ENCODE measurements at places on chromosomes 1 and 21.

- no peak for DNase-seq
Observed at GRCh38 chr1:54959241-54959640, 21.2 kb upstream of the TMEM61 start.

- no peak for DNase-seq
Observed at GRCh38 chr1:223289621-223290020, 74.4 kb downstream of the SUSD4 start.

GRCh38 chr1:79460773-79461436 is 454.4 kb upstream of the ADGRL4 start:
- no peak for DNase-seq

- no peak for DNase-seq
Observed at GRCh38 chr1:36816348-36816747, 218.0 kb downstream of the GRIK3 start.

DNA sequence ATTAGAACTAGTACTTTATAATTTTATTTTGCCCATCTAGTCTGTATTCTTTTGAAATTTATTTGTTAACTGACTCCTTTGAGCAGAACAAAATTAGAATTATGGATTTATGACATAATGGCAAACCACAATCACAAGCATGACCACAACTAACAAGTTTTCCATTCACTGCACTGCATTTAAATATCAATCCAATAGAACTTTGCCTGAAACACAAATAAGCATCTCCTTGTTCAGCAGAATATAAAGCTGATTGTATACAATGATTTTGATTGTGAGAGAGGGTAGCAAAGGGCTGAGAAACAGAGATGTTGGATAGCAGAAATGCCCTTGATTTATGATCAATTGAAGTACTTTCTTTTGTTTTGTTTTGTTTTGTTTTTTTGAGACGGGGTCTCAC is 495.5 kb upstream of the RGS18 start:
- DNase-seq = no peak

DNA sequence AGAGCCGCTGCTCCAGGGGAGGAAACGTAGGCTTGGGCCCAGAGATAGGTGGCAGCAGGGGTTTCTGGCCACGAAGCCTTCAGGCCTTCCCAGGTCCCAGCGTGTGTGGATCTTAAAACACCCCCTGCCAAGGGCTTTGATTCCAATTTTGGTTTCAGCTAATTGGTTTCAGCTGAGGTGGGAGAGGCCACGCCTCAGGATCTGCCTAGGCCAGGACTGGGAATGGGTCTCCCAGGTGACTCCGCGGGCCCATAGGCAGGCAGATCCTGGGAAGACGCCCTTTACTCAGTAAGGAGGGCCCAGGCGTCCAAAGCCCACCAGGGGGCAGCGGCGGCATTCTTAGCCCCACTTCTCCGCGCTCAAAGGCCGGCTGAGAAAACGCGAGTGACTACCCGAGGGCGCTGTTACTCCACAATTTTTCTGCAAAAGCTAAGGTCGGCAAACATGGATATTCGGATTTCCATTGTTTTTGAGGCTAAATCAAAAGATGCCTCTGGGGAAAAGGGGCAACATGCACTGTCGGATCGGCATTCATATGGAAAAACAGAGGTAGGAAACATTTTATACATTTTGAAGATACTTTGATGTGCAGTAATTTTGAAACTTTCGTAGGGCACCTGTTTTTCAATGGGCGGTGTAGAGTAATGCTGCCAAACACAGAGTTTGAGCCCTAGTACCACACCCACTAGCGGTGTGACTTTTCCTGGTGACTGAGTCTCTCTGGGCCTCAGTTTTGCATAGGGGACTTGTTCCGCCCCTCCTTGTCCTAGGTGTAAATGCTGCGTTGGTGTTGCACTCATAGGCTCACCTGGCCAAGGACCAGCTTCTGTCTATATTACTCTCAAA is 31.8 kb upstream of the BCL10 start:
- peak; percentile 52 for DNase-seq

DNA sequence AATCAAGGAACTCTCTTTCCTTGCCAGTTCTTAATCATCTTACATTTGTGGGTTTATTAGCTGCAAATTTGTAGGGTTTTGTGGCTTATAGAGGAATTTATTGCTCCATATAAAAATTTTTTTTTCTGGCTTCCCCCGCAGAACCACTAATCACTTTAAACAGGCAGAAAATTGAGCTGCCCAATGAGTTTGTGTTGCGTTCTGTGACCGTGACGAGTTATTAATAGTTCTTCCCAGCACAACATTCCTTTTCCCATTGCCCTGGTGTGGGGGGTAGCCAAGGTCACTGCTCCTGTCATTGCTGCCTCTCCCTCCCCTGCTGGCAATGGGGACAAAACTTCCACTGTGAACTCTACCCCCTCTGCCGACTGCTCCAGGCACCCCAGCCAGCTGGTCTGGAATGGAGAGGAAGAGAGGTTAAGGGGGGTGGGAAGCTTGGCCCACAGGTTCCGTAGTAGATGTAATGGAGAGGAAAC is 55.1 kb downstream of the UBE2T start:
- DNase-seq = no peak

DNA sequence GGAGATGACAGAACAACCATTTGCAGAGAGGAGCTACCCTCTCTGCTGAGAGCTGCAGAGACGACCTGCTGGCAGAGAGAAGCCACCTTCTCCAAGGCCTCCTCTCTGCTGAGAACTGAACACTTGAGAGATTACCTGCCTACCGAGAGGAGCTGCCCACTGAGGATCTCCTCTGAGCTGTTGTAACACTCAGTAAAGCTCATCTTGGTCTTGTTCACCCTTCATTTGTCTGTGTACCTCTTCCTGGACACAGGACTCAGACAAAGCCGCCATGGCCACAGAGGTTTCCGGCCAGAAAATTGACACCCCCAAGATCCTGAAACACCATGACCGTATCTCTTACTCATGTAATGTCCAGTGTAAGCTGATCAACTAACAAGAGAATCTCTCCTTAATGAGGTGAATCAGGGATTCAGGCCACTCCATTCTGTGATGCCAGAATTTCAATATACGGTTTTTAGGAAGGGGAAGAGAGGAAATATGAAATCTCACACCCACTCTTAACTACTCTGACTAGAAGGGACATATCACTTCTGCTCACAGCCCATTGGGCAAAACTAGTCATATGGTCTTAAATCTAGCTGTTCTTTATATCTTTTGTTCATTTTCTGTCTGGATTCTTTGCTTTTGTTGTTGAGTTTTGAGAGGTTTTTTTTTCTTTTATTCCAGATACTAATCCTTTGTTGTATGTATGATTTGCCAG is 83.8 kb downstream of the RHOU start:
- DNase-seq = no peak

- no peak for DNase-seq
Observed at GRCh38 chr1:24862775-24863483, 67.1 kb downstream of the RUNX3 start.

DNA sequence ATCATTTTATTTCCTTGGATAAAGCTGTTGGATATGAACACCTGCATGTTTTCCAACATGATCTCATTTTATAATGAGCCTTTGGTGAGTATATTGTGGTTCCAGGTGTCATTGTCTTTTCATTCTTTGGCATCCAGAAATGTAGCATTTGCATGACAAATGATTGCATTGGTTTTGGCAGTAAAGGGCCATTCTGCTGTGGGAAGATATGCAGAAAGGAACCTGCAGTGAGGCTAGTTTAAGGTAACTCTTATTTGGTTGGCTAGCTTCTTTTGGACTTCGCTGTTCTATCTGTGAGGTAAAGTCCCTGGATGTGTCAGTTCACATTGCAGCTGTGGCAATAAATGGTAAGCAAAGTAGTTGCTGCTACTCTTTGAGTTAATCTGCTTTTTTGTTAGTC is 343.0 kb downstream of the AMY1C start:
- no peak for DNase-seq

DNA sequence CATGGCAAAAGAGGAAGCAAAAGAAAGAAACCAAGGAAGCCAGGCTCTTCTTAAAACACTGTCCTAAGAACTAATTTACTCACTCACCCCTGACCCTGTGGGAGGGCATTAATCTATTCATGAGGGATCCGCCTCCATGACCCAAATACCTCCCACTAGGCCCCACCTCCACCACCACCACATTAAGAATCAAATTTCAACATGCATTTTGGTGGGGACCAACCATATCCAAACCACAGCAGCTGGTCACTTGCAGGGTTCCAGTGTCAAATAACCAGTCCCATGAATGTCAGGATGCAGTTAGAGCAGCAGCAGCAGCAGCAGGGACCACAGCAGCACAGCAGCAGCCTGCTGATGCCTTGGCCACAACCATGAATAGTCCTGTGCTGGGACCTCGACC is 83.8 kb downstream of the ZC3H11B start:
- DNase-seq = no peak

DNA sequence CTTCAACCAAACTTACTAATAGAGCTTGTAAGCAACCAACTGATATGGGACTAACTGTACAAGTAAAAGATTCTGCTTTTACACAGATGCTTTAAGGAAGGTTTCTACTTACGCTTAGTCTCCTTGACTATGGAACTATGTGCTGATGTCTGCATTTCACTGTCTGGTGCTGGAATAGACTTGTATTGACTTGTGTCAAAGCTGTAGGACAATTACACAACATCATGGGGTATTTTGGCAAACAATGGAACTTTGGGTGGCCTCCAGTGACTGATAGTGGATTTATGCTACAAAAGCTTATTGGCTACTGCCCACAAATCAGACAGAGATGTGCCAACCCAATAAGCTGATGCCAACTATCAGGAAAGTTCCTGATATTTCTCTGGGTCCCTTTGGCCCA is 10.6 kb downstream of the CBR1 start:
- DNase-seq = no peak

DNA sequence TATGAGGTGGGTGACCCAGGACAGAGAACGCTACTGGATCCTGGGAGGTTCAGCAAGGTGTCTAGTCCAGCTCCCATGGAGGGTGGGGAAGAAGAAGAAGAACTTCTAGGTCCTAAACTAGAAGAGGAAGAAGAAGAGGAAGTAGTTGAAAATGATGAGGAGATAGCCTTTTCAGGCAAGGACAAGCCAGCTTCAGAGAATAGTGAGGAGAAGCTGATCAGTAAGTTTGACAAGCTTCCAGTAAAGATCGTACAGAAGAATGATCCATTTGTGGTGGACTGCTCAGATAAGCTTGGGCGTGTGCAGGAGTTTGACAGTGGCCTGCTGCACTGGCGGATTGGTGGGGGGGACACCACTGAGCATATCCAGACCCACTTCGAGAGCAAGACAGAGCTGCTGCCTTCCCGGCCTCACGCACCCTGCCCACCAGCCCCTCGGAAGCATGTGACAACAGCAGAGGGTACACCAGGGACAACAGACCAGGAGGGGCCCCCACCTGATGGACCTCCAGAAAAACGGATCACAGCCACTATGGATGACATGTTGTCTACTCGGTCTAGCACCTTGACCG is 8.6 kb upstream of the PIGV start:
- DNase-seq = no peak

- DNase-seq = peak; percentile 15
Observed at GRCh38 chr1:115771847-115772457, 3.4 kb upstream of the CASQ2 start.

DNA sequence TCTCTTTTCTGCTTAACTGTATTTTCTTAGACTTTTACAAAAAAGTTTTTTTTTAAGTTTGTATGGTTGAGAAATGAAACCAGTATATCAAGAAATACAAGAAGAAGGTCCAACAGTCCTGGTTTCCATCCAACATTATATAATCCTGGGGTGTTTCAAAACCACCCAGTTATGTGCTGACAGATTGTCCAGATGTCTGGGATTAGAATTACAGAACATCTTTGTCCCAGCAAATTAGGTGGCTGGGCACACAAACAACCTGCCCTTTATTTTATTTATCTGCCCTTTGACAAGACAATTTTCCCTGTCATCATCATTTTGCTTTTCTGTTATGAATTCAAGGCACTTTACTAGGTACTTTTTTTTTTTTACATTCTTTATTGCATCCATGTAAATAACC is 622.1 kb downstream of the PLPP3 start:
- DNase-seq = no peak

- no peak for DNase-seq
Observed at GRCh38 chr21:35252831-35253230, 203.7 kb upstream of the RUNX1 start.

DNA sequence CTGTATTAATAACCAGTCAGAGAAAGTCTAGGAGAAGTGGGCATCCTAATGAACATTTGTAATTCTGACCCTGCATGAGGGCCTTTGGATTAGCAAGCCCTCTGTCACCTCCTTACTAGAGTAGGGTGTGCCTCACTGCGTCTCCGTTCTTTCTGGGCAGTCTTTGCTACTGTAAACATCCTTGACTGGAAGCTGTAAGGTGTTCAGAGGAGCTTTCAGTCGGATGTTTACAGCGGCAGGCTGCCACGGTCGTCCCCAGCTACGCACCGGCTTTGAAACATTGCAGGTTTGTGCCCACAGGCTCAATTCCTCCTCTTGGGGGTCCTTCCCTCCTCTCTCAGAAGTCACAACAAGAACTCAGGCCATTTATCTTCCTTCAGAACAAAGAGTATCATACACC is 29.4 kb upstream of the KCNQ4 start:
- no peak for DNase-seq

DNA sequence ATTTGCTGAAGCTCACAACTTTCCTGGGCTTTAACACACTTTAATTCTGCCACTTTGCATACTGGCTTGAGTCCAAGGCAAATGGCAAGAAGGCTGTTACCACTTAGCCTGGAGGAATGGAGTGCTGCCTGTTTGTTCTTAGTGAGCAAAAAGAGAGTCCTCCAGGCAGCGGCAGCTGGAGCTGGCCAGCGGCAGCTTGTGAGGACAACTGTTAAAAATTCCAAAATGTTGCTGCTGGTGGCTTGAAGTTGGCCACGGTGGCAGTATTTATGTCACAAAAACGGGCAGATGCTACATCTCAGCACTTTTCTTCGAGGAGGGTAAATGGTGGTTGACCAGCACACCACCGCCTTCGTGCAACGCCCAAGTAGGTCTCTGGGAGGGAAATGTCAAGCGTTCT is 27.3 kb downstream of the STPG1 start:
- no peak for DNase-seq

GRCh38 chr1:115729756-115730155 is 38.8 kb downstream of the CASQ2 start:
- DNase-seq = no peak

- no peak for DNase-seq
Observed at GRCh38 chr1:155933591-155934096, 569 bp downstream of the KHDC4 start.

DNA sequence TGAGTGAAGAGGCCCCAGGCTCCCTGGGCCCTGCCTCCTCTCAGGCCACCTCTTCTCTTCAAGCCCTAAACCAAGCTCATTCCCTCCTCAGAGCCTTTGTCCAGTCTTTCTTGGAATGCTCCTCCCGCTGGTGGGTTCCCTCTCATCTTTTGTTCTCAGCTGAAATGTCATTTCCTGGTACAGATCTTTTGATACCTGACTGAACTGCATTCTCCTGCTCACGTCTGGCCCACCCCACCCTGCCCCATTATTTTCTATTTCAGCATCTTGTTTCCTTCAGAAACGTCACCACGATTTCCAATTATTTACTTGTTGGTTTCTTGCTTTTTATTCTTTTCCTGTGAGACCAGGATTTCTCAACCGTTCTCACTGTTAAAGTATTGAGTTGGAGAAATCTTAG is 16.4 kb downstream of the LAMB3 start:
- no peak for DNase-seq

GRCh38 chr1:221905802-221906201 is 163.9 kb upstream of the DUSP10 start:
- DNase-seq = no peak

GRCh38 chr21:25638660-25639550 is at the start of gene JAM2:
TSS of gene JAM2 (plus strand) at chr21:25639258. CDS start at chr21:25639822, 564 bp downstream.
- peak; percentile 23 for DNase-seq

All from CD4-positive, alpha-beta T cell treated with Interleukin-12 subunit alpha and Interleukin-12 subunit beta, for 1 hour (primary cell).